ENCODE measurements at places on chromosomes 16 and 17.

DNA sequence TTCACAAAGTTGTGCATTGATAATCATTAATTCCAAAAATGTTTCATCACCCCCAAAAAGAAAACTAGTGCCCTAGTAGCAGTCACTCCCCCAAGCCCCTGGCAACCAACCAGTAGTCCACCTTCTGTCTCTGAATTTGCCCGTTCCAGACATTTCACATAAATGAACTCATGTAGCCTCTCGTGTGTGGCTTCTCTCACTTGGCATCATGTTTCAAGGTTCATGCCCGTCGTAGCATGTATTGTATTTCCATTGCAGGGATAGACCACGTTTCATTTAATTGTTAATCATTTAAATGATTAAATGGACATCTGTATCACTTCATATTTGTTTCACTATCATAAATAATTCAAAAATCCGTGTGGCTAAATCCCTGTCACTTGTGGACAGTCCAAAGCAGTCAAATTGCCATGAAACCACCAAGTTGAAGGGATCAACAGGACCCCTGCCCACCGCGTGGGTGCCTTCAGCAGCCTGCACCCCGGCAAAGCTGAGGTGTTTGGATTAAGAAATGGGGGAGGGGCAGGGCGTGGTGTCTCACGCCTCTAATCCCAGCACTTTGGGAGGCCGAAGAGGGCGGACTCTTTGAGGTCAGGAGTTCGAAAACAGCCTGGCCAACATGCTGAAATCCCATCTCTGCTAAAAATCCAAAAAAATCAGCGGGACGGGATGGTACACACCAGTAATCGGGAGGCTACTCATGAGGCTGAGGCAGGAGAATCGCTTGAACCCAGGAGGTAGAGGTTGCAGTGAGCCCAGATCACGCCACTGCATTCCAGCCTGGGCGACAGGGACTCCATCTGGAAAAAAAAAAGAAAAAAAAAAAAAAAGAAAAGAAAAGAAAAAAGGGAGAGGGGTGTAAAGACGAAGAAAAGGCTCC, 8.7 kb upstream of the FLYWCH2 start:
- DNase-seq = no peak

- no peak for DNase-seq
Measured at GRCh38 chr17:47280072-47280811, 26.6 kb downstream of the ITGB3 start.

DNA sequence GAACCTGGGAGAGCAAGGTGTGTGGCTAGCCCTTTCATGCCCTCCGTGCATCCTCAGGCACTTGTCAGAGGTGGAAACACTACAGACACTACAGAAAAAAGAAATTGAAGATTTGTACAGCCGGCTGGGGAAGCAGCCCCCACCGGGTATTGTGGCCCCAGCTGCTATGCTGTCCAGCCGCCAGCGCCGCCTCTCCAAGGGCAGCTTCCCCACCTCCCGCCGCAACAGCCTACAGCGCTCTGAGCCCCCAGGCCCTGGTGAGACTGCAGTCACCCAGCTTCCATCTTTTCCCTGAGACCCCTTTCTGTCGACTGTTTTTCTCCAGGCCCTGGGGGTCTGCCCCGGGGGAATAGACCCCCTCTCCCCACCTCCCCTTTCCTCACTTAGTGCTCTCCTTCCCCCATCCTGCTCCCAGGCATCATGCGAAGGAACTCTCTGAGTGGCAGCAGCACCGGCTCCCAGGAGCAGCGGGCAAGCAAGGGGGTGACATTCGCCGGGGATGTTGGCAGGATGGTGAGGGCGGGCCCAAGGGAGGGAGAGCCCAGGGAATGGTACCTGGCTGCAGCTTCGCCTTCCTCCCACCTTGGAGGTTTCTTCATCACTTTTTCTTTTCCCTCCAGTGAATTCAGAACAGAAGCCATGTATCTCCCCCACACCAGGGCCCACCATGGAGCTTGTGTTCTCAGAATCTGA, 2.3 kb downstream of the COA3 start:
- DNase-seq = no peak

GRCh38 chr16:22265351-22265750, 31.9 kb upstream of the POLR3E start:
- DNase-seq = no peak

GRCh38 chr17:47987240-47987835, 16.4 kb downstream of the CDK5RAP3 start:
- no peak for DNase-seq

- DNase-seq = no peak
Measured at GRCh38 chr17:68807998-68808772, 147.0 kb downstream of the ABCA8 start.

DNA sequence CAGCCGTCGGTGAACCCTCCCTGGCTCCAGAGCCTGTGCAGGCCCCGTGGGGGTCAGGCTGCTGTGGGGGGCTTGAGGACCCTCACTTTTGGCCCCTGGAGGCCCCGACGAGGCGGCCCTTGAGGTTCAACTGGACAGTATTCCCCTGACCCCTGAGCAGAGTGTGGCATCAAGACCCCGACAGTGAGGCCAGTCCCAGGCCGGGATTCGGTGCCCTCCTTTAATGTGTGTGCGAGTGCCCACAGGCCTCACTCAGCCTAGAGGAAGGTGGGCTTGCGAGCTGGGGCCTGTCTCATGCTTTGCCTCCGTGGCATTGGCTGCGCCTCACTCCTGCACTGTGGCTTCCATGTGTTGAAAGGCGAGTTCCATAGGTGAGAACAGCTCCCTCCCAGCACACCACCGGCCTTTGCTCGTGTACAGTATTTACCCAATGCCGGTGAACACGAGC, 94.5 kb downstream of the METRNL start:
- DNase-seq = no peak

DNA sequence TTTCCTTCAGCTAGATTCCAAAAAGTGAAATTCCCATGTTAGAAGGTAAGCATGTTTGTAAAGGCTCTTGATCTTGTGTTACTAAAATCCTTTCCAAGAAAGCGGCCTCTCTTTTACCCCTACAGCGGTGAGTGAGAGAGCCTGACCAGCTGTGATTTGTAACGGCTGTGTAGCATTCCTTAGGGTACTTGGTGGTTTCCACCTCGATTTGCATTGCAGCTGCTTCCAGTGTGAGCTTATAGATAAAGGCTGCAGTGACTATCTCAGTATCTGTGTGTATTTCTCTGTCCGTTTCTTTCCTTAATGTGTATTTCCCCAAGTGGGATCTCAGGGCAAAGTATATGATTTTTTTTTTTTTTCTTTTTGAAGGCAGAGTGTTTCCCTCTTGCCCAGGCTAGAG, 169.4 kb downstream of the SNX29 start:
- DNase-seq = no peak

GRCh38 chr16:81632392-81633146, 146.5 kb upstream of the PLCG2 start:
- peak; percentile 87 for DNase-seq

- DNase-seq = no peak
Measured at GRCh38 chr17:48615047-48615962, at the start of gene HOXB8. TSS of gene HOXB8 (minus strand) at chr17:48615292. CDS start at chr17:48614704, 588 bp downstream.

GRCh38 chr17:82507631-82508175, 11.8 kb upstream of the FOXK2 start:
- DNase-seq = no peak

DNA sequence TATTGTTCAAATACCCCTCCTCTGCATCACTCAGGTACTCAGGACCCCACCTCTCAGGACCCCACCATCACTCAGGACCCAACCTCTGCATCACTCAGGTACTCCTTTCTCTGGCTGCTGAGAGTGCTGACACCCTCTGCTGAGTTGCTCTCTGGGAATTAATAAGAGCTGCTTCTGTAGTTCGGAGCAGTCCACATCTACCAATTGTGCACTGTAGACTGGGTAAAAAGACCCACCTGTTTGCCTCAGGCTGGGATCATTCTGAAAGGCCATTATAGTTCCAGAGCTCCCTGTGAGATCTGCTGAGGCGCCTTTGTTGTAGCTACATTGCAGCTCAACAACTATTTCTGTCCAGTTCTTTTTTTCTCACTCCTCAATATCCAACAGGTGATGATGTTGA, 276.3 kb upstream of the MYOCD start:
- no peak for DNase-seq

DNA sequence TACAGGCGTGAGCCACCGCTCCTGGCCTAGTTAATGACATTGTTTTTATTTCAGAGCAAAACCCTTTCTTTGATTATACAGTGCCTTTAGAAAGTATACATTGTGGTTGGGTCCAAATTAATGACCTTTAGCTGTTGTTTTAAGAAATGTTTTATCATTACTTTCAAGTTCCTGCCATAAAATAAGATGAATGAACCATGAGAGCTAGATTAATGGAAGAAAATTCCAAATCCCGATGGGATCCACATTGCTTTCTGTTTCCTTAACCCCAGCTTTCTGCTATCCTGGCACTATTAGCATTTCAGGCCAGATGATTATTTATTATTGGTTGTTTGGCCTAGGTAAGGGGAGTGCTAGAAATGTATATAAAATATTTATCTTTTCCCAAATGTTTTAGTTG, 131.7 kb downstream of the ABCC1 start:
- DNase-seq = no peak

- peak; percentile 16 for DNase-seq
Measured at GRCh38 chr17:71764505-71764904, 356.3 kb upstream of the SOX9 start.

GRCh38 chr17:57524839-57525568, 220.1 kb downstream of the CCDC182 start:
- peak; percentile 40 for DNase-seq

DNA sequence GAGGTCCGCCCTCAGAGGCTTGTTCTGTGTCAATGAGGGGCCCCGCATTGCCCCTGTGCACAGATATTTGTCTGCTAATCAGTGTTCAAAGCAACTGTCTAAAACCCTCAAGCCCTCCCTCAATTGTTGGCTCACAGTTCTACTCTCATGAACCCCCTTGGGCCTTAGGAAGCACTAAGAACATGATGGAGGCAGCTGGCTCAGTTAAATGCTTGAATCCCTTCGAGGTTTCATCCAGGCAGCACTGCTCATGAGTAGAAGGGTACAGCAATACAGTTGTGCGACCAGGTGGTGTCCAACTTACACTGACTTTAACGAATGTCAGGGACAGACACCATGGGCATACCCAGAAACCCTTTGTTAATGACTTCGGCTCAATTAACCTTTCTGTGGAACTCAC, 89.2 kb upstream of the WSCD1 start:
- no peak for DNase-seq

DNA sequence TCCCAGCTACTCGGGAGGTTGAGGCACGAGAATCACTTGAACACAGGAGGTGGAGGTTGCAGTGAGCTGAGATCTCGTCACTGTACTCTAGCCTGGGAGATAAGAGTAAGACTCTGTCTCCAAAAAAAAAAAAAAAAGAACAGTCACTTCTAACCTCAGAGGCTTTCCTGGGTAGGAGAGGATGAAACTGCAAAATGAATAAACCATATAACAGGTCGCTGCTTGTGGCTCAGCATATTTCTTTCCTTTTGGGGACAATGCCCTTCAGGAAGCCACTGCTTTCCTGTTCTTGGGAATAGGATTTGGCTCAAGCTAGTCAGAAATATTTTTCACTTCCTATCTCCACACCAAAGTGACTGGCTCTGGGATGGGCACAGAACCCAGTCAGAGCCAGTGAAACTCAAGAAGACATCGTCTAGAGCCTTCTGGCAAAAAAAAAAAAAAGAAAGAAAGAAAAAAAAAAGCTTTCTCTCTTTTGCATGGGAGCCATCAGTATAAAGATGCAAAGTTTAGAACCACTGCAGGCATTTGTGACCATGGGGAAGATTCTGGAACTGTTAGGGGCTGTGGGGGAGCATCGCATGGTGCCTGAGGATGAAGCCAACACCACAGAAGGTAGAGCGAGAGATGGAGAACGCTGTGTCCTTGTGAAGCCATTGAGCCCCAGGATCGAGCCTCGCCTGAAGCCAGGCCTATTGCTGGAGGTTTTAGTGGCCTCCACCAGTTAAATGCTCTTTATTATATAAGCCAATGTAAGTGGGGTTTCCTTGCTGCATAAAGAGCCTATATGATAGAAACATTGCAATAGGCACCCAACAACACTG, 71.8 kb upstream of the MRTFB start:
- peak; percentile 16 for DNase-seq

GRCh38 chr16:82241469-82242052, 71.5 kb upstream of the MPHOSPH6 start:
- no peak for DNase-seq

GRCh38 chr17:73759324-73759723, 115.1 kb upstream of the SDK2 start:
- DNase-seq = no peak

GRCh38 chr17:17853811-17854447, 17.1 kb upstream of the SREBF1 start:
- DNase-seq = no peak

GRCh38 chr17:59840329-59841090, 52.2 kb downstream of the TUBD1 start:
- no peak for DNase-seq

GRCh38 chr16:11219178-11219577, 36.8 kb downstream of the SOCS1 start:
- no peak for DNase-seq

DNA sequence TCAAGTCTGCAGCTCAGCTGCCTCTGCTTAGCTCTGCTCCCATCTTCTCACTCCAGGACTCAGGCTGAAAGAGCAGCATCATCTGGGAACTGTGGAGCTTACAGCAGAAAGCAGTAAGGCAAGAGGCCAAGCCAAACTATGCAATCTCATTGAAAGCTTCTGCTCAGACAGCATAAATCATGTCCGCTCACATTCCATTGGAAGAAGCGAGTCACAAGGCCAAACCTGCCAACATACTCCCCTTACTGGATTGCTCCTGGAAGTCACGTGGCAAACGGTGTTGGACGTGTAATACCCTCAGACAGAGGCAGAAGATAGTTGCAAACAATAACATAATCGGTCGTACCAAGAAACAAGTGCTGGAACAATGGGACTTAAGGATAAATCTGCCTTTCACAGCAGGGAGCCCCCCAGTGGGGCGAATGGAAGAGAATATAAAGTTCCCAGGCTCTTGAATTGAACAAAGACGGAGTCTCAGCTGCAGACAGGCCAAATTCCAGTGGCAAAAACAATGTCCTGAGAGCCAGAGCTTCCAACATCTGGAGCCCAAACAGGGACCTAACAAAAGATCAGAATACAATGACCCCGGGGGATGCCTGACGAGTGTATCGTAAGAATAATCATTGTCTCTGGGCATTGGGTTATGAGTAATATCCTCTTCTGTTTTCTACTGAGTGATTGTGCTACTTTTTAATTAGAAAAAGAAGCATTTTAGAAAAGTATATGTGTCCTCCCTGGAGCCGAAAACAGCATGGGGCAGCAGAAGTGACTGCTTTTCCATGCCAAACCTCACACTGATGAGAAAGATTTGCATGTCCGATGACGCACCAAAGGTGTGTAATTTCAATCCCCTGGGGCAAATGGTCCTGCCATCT, 68.4 kb downstream of the CMC2 start:
- DNase-seq = no peak

GRCh38 chr17:83068641-83069570, 10.5 kb upstream of the METRNL start:
- no peak for DNase-seq

DNA sequence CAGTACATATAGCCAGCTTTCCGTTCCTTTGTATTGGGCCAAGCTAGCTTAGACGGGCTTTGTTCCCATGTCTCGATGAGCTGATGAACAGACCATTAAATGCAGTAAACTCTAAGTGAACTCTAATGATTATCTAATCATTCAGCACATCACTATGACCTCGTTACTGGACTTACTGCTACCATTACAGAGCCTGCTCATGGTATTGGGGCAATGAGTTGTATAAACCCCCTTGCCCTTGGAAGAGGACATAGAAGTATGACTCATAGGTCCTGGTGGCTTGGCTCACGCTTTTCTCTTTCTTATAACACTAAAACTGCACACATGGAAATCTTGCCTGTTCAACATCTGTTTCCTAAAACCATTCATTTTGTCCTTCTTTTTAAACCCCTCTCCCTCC, 93.6 kb upstream of the DYNLRB2 start:
- DNase-seq = no peak

- no peak for DNase-seq
Measured at GRCh38 chr16:83336603-83337002, 471.2 kb upstream of the HSBP1 start.

- DNase-seq = no peak
Measured at GRCh38 chr16:27303256-27304100, 10.3 kb upstream of the IL4R start.

All from Jurkat, Clone E6-1 (cell line).